ENCODE measurements at places on chromosomes 6 and 20.

GRCh38 chr20:44053046-44053445 is 133.9 kb downstream of the JPH2 start:
- no peak overlapping the region for H3K27ac ChIP-seq
- no peak for DNase-seq
- H3K4me1 ChIP-seq, result no peaks in the 10 kb centered on the region
- no peak overlapping the region for H3K4me3 ChIP-seq
- H3K36me3 ChIP-seq, result no peaks in the 10 kb centered on the region
- H3K27me3 ChIP-seq, result peaks cover 54% of the 10 kb centered on the region

DNA sequence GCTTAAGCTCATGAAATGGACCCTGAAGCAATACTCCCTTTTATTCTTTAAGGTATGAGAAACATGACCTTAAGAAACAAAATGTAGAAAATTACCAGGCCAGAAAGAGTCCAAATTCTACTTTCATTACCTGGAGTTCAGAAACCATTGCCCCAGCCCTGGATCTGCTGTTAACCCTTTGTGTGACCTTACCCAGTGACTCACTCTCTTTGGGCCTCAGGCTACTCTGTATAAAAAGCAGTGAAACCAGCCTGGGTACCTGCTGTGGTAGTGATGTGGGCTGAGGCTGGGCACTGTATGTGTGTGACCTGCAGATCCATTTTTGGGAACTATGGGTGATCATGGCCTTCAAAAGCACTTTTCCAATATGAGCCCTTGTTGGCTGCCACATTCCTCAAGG is 47.2 kb downstream of the SLC9A8 start:
- H3K4me1 ChIP-seq, result no peaks in the 10 kb centered on the region
- no peaks in the 10 kb centered on the region for H3K27me3 ChIP-seq
- H3K27ac ChIP-seq, result no peak overlapping the region
- H3K36me3 ChIP-seq, result peaks cover 38% of the 10 kb centered on the region

DNA sequence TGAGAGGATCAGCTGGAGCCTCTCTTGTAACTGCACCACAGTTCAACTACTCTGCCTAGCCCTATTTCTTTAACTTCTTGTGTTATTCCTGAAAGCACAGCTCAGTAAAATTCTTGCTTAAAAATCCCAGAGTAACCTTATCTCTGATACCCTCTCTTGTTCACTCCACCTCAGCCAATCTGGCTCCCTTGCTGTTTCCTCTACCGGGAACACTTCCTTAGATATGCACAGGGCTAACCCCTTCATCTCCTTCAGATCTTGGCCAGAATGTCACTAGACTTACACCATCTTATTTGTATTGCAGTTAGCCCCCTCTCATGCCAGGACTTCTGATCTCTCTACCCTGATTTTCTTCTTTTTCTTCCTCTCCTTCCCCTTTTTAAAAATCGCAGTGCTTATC is 2.6 kb upstream of the ZKSCAN3 start:
- H3K4me3 ChIP-seq, result no peak overlapping the region
- H3K36me3 ChIP-seq, result no peaks in the 10 kb centered on the region
- no peak for DNase-seq
- no peaks in the 10 kb centered on the region for H3K27me3 ChIP-seq

DNA sequence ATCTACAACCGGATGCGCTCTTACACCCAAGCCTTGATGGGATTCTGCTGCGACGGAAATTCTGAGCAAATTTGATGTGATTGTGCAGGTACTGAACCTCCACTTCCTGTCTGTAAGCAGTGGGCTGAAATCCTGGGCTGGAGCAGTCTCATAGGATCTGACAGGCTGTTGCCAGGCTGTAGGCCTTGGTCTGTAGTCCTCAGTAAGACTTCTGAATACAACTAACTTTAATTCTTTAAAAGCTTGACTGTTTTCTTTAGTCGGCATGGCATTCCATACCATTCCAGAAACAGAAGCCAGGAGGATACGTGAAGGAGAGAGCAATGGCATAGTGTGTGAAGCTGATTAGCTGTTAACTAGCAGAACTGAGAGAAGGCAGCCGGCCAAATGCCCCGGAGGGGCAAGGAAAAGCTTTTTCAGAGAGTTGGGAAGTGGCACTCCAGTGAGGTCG is 68.3 kb downstream of the ADTRP start:
- H3K27me3 ChIP-seq, result no peaks in the 10 kb centered on the region
- no peak overlapping the region for H3K4me3 ChIP-seq
- no peak for DNase-seq

DNA sequence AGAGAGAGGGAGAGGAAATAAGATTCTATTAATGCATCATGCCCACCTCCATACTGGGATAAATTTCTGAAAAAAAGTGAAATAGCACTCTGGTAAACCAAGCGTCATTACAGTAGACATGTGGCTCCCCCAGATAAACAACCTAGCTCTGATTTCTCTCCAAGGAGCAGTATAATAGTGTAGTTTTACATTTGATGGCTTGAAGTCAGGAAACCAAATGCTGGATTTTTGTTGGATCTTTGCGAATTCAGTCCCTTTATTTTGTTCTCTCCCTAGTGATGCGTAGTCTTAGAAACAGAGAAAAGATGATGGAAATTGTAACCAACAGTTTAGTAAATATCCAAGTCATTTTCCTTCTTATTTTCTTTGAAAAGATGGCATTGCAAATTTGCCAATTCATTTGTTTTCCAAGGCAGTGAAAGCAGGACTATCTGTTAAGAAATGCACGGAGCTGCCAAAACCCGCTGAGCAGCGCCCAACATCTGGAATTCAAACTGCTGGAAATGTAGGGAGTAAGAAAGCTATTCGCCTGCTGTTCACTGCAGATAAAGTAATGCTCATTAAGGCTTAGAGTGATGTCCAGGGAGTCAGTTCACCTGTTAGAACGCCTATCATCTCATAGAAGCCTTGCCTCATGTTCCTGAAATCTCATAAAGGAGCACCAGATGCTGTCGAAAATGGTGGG is 85.7 kb upstream of the DOK5 start:
- no peak for DNase-seq
- H3K4me3 ChIP-seq, result no peak overlapping the region
- no peaks in the 10 kb centered on the region for H3K36me3 ChIP-seq
- H3K27me3 ChIP-seq, result no peaks in the 10 kb centered on the region
- no peaks in the 10 kb centered on the region for H3K4me1 ChIP-seq

- H3K27ac ChIP-seq, result no peak overlapping the region
- H3K4me3 ChIP-seq, result no peak overlapping the region
- H3K36me3 ChIP-seq, result no peaks in the 10 kb centered on the region
- no peak for DNase-seq
- H3K27me3 ChIP-seq, result peaks cover 67% of the 10 kb centered on the region
Observed at GRCh38 chr6:167153521-167153959, 4.2 kb downstream of the GPR31 start.

DNA sequence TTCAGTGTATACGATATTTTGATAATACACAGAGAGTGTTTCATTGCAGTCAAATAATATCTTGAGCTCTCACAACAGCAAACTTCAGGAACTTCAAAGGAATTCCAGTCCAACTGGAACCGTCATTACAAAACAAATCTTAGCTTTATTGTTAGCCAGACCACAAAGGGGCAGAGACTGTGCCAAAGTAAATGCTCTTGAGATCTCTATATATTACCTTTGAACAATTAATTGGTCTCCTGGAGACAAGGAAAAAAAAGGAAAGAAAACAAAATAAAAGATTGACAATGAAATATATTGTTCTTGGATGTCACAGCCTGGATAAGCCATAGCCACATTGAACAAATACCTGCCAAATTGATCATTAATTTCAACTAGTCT is 70.0 kb downstream of the FOXC1 start:
- no peak for DNase-seq
- no peak overlapping the region for H3K4me3 ChIP-seq
- H3K27ac ChIP-seq, result no peak overlapping the region
- no peaks in the 10 kb centered on the region for H3K4me1 ChIP-seq

GRCh38 chr6:87824958-87825491 is 123.0 kb upstream of the AKIRIN2 start:
- H3K4me1 ChIP-seq, result no peaks in the 10 kb centered on the region
- H3K27me3 ChIP-seq, result peaks cover 12% of the 10 kb centered on the region
- no peak for DNase-seq
- H3K27ac ChIP-seq, result no peak overlapping the region
- H3K4me3 ChIP-seq, result no peak overlapping the region

GRCh38 chr6:19995575-19996257 is 158.5 kb downstream of the ID4 start:
- H3K27ac ChIP-seq, result peak overlapping the region; percentile 4
- H3K36me3 ChIP-seq, result no peaks in the 10 kb centered on the region
- peaks cover 13% of the 10 kb centered on the region for H3K4me1 ChIP-seq
- no peaks in the 10 kb centered on the region for H3K27me3 ChIP-seq

DNA sequence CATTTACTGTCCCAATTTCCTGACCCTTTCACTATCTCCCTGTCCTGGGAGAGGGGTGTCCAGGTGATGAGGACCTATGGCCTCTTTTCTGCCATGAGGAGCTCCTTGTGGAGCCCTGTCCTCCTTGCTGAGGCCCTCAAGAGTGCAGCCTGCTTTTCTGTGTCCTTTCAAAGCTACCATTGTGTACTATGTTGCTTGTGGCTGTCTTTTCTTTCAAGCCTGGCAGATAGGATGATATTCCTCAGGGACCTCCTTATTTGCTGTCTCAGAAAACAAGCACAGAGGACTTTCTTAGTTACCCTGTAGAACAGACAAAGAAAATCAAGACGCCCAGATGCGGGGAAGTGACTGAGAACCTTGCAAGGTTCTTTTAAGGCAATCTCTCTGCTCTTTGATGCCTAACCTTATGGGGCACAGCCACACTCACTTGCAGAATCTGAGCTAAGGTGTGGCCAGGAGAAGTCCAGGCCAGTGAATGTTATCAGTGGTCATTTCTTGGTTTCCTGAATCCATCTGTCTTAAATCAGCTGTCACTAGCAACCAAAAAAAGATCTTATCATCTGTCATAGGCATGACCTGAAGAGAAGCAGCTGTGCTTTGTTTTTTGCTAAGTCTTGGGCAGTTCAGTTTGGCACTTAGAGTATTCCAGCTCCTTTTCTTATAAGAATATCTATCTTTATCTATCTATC is 17.2 kb downstream of the CARMIL1 start:
- H3K4me3 ChIP-seq, result no peak overlapping the region

DNA sequence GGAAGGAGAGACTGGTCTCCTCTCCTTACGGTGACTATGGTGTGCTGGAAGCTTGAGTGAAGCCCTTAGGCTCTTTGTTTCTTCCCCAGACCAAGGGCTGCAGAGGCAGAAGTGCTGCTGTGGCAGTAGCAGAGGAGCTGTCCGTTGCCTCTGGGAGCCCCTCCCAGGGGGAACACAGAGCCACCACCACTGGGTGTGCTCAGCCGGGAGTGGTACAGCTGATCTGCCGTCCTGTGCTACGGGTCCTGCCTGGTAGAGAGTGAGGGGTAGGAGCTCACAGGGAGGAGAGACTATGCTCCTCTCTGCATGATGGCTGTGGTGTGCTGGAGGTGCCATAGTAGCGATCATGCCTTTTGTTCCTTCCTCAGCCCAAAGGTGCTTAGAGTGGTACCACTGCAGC is 318.7 kb downstream of the DOK5 start:
- no peak for DNase-seq
- no peaks in the 10 kb centered on the region for H3K27me3 ChIP-seq
- no peak overlapping the region for H3K27ac ChIP-seq

GRCh38 chr6:20893412-20893811 is 359.2 kb downstream of the CDKAL1 start:
- H3K4me3 ChIP-seq, result no peak overlapping the region
- H3K4me1 ChIP-seq, result no peaks in the 10 kb centered on the region
- H3K27me3 ChIP-seq, result no peaks in the 10 kb centered on the region
- no peak overlapping the region for H3K27ac ChIP-seq
- no peaks in the 10 kb centered on the region for H3K36me3 ChIP-seq

- H3K27ac ChIP-seq, result peak overlapping the region; percentile 44
- H3K4me3 ChIP-seq, result no peak overlapping the region
- DNase-seq, result peak; percentile 66
Observed at GRCh38 chr6:157107915-157108651, 215.2 kb downstream of the TMEM242 start.

DNA sequence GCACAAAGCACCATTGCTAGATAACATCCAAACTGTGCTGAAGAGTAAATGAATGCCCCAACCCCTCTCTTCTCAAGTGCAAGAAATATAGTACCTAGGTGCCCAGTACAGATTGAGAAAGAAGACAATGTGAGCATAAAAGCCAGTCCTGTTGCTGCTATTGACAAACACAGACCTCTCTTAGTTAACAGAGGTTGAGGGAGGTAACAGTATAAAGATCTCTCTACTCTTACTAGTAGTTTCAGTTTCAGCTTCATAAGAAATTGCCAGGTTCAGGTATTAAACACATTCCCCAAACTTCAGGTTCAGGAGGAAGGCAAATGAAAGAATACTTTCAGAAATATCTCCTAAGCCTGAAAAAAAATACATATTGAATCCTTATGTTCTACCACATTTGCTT is 31.4 kb downstream of the TBC1D32 start:
- H3K27me3 ChIP-seq, result no peaks in the 10 kb centered on the region
- H3K36me3 ChIP-seq, result no peaks in the 10 kb centered on the region
- H3K27ac ChIP-seq, result no peak overlapping the region
- no peak overlapping the region for H3K4me3 ChIP-seq
- H3K4me1 ChIP-seq, result no peaks in the 10 kb centered on the region

- no peaks in the 10 kb centered on the region for H3K36me3 ChIP-seq
- H3K27ac ChIP-seq, result peak overlapping the region; percentile 93
- DNase-seq, result peak; percentile 50
- H3K27me3 ChIP-seq, result no peaks in the 10 kb centered on the region
- H3K4me1 ChIP-seq, result peaks cover 24% of the 10 kb centered on the region
- no peak overlapping the region for H3K4me3 ChIP-seq
Observed at GRCh38 chr6:4727217-4727616, 49.0 kb upstream of the CDYL start.

DNA sequence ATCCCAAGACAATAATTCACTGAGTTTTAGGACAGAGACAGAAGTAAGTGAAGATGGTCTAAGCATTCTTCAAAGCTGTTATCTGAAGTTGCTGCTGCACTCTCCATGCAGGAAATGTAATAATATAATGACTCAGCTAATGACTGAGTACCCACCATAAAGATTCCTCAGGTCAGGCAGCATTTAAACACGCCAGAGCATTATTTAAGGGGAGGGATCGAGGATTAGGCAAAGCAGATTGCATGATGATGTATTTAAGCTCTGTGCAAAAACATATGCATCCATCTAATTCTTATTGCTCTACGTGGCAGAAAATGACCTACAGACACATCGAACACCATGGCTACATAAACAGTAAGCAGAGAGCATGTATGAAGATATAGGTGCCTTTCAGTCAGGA is 216.4 kb downstream of the UNC5CL start:
- no peak overlapping the region for H3K4me3 ChIP-seq
- no peak overlapping the region for H3K27ac ChIP-seq
- H3K4me1 ChIP-seq, result no peaks in the 10 kb centered on the region
- DNase-seq, result no peak
- peaks cover 2% of the 10 kb centered on the region for H3K27me3 ChIP-seq

GRCh38 chr6:53967415-53967814 is 143.8 kb upstream of the MLIP start:
- DNase-seq, result no peak
- H3K4me3 ChIP-seq, result no peak overlapping the region
- H3K27me3 ChIP-seq, result no peaks in the 10 kb centered on the region
- H3K4me1 ChIP-seq, result no peaks in the 10 kb centered on the region
- H3K27ac ChIP-seq, result no peak overlapping the region
- no peaks in the 10 kb centered on the region for H3K36me3 ChIP-seq

- no peaks in the 10 kb centered on the region for H3K4me1 ChIP-seq
- no peaks in the 10 kb centered on the region for H3K27me3 ChIP-seq
- no peak overlapping the region for H3K27ac ChIP-seq
- H3K36me3 ChIP-seq, result no peaks in the 10 kb centered on the region
- DNase-seq, result no peak
Observed at GRCh38 chr6:131419702-131420101, 153.3 kb upstream of the ARG1 start.

GRCh38 chr6:43627008-43627825 is 1.8 kb downstream of the GTPBP2 start:
- peak; percentile 85 for DNase-seq
- H3K27ac ChIP-seq, result peak overlapping the region; percentile 99
- H3K4me3 ChIP-seq, result peak overlapping the region; percentile 58
- peaks cover 46% of the 10 kb centered on the region for H3K4me1 ChIP-seq
